ENCODE measurements at places on chromosomes 7 and 10.

DNA sequence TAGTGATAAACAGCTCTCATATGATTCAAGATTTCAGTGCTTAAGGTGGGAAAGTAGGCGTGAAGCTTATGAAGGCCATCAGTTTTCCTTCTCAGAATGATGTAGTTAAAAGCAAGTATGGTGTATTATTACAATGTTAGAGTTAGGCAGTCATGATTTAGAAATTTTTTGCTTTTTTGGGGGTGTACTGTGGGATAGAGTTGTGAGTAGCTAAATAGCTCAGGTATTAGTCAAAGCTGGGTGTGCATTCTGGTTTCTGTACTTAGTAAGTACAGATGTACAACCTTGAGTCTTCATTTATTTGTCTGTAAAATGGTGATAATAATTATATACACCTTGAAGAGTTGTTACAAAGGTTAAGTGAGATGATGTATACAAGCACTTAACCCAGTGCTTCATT lies 52.2 kb downstream of the R3HCC1L start:
- DNase-seq = no peak

DNA sequence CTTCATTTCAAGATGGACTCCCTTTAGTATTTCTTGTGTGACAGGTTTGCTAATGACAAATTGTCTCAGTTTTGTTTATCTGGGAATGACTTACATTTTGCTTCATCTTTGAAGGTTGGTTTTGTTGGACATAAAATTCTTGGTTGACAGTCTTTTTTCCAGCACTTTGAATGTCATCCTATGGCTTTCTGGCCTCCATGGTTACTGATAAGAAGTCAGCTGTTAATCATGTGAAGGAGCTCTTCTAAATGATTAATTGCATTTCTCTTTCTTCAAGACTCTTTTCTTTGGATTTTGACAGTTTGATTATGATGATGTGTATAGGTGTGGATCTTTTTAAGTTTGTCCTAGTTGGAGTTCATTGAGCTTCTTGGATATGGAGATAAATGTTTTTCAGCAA lies 26.9 kb upstream of the HHEX start:
- DNase-seq = no peak

DNA sequence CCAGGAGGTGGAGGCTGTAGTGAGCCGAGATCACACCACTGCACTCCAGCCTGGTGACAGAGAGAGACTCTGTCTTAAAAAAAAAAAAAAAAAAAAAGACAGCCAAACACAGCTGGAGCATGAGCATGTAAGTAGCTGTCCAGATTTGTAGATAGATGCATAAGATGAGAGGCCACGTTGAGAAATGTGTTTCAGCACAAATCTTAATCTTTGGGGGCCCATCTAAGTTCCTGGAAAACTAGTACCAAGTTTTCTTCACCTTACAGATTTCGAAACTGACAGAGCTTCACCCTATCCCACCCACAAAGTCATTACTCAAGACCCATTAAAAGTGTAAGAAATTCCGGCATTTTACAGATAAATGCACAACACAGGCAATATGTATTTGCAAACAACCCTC lies 208.2 kb downstream of the PARD3 start:
- no peak for DNase-seq

- DNase-seq = no peak
These were observed 10.0 kb upstream of the PRPS1L1 start for GRCh38 chr7:18037609-18038008.

- DNase-seq = peak; percentile 81
These were observed at the start of gene CCDC6 for GRCh38 chr10:59906417-59907202. TSS of gene CCDC6 (minus strand) at chr10:59906556. CDS start at chr10:59906424, 132 bp downstream.

DNA sequence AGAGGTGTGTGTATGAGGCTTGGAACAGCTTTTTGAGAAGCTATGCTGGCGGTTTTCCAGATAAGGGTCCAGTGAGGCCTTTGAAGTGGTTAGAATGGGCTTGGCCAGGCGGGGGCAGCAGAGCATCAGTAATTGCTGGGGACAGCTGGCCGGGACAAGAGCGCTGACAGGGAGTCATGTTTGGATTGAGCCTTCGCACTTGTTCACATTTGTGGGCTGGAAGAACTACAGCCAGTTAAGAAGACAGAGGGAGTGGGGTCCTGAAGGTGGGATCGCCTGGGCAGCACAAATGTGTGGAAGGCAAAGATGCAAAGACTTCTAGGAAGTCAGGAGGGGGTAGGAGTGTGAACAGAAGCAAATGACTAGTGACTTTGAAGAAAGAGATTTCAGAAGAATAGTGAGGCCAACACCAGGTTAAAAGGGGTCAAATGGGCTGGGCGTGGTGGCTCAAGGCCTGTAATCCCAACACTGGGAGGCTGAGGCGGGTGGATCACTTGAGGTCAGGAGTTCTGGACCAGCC lies 12.7 kb upstream of the SDHAF3 start:
- peak; percentile 35 for DNase-seq

DNA sequence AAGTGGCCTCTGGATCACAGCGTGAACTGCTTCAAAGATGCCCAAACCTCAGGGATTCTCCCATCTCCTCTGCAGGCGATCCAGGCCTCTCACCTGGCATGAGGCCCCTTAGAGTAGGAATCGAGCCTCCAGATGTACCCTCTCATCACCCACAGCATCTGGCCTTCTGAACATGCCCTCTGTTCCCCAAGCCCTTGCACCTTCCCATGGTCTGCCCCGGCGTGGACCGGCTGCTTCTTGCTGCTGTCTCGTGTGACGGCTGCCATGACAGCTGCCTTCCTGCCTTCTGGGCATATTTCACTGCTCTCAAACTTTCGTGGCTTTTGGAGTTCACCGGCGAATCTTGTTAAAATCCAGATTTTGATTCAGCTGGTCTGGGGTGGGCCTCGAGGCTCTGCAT lies 157.2 kb upstream of the NPS start:
- no peak for DNase-seq

GRCh38 chr7:45921381-45921698 lies 268 bp upstream of the IGFBP3 start:
- no peak for DNase-seq

- no peak for DNase-seq
These were observed 84.3 kb upstream of the CACNA2D1 start for GRCh38 chr7:82527851-82528250.

- DNase-seq = no peak
These were observed 51.9 kb downstream of the SEMA3A start for GRCh38 chr7:84142726-84143125.

GRCh38 chr7:81665236-81665635 lies 104.6 kb downstream of the HGF start:
- DNase-seq = no peak

- DNase-seq = no peak
These were observed 445 bp downstream of the SSBP1 start for GRCh38 chr7:141738592-141739013.

DNA sequence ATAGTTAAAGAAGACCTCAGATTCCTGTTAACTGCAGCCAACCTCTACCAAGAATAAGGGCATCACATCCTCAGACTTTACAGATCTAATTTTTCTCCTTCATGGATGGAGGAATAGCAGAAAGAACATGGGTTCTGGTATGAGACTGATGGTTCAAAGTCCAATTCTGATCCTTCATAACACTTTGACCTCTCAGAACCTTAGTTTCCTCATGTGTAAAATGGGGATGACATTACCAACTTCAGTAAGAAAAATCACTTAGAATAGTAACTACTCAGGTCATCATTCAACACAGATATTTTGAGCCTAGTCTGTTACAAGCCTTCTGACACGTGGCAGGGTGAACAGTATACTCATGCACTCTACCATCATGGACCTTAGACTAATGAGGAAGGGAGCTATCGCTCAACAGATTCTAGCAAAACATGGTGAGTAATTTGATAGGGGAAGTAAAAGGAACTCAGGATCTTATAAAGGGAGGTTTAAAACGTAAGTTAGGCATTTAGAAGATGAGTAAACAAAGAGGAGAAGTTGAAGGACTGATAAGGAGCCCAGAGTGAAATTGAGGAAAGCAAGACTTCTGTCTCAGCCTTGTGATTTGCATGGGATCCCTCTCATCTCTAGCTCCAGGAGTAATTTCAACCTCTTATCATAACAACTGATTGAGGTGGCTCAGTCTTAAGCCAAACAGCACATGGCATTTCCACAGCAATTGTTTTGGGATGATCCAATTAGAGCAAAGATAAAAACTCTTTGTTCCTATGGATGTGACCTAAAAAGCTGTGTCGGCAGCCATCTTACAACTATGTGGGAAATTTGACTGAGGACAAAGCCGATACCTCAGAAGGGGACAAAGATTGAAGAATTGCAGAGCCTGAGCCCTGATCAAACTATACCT lies 69.2 kb upstream of the TCF7L2 start:
- DNase-seq = no peak

DNA sequence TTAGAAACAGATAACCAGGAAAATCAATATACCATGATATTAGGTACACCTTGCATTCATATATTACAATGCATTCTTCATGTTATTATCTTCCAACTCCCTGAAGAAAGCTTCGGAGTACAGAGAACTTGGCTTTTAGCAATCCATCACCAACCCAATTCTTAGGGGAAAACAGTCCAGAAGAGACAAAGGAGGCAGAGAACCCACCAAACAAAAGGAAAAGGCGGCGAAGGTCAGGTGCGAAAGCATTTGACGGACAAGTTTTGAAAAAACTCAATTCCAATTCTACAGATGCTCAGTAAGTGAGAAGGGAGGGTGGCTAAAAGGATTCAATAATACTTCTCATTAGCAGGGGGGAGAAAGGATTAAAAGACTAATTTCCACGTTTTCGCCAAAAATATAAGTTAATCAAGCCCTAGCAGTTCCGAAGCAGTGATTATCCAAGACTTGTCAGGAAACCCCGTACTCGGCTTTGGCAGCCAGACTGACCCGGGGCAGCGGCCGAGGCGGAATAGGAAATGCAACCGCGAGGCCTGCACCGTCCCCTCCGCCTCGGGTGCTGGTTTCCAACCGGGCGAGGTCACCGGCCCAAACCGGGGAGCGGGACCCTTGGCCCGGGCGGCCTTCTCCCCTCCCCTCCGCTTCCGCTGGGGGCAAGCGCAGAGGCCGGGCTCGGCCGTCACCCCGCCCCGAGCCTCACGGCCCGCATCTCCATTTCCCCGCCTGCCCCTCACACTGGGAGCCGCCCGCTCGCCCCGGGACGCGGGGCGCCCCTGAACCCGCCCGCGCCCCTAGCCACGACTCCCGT lies 747 bp downstream of the GDI2 start:
- DNase-seq = peak; percentile 20

- DNase-seq = no peak
These were observed 54.7 kb upstream of the AFAP1L2 start for GRCh38 chr10:114458955-114459354.

- DNase-seq = no peak
These were observed 1506.2 kb upstream of the LRRTM3 start for GRCh38 chr10:65419629-65420028.

DNA sequence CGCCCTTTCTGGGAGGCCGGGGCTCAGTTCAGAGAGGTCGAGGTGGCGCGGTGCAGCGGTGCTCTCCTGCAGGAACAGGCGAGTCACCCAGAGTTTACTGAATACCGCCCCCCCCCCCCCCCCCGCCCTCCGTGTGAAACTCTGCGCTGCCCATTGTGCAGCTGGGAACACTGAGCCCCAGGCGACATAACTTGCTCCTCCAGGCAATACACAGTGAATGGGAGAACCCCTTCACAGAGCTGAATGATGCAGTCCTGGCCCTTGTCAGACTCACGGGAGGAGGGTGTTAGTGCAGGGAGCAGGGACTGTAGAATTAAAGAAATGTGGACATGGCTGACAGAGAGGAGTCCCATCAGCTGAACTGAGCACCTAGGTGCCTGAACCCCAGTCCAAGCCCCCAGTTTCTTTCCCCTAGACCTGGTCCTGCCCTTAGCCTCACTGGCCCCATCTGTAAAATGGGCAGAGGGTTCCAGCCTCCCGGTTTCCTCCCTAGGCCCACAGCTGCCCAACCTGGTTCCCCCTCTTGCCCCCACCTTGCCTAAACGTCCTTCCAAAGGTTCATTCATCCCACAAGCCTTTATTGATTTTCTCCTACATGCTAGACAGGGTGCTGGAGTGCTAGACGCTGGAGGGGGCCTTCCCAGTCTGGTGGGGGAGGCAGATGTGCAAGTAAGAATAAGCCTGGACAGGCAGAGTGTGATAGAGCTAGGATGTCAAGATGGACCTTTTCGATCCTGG lies 869 bp upstream of the LOXL4 start:
- no peak for DNase-seq

GRCh38 chr10:129766611-129767550 lies 197.2 kb downstream of the EBF3 start:
- no peak for DNase-seq

DNA sequence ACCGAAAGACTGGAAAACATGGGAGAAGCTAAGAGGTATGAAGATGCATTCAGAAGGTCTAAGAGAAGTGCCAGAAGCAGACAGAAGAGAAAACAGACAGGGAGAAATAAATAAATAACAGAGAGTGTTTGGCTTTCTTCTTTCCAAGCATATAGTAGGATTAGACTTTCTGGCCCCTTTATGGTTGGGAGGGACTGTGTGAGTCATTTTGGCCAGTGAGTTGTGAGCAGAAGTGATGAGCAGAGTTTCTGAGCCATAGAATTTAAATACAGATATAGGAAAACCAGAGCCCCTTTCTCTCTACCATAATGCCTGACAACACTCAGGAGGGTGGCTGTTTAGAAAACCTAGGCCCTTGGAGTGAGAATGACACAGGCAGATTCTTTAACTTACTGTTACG lies 171.0 kb downstream of the PPP1R17 start:
- DNase-seq = no peak

DNA sequence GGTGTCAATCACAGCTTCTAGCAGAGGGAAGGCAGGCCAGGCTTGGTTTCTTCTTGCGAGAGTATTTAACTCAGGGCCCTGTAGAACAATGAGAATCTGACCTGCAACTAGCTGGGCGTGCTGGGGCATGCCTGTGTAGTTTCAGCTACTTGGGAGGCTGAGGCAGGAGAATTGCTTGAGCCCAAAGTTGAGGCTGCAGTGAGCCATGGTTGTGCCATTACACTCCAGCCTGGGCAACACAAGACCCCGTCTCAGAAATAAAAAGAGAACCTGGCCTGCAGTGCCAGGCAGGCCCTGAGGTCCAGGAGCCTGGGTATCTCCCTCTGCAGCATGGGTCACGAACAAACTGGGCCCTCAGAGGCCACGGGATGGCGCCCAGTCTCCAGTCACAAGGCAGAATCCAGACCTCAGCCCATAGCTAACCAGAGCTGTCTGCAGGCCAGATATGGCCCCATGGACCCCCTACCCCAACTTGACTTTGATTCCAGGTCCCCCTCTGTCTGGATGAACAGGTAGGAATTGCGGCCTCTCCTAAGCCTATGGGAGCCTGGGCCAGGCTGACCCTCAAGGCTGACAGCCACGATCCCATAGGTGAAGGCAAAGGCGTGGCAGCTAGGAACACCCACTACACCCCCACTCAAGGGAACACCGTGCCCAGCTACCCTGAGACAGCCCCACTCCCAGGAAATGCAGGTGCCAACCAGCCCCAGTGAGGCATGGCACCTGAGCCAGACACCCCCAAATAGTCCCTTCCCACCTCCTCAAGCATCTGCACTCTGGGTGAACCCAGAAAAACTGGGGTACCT lies 102.7 kb upstream of the TNRC18 start:
- DNase-seq = no peak

GRCh38 chr7:114977277-114977676 lies 55.4 kb downstream of the MDFIC start:
- DNase-seq = no peak

- DNase-seq = no peak
These were observed 18.7 kb upstream of the ITGA8 start for GRCh38 chr10:15738270-15738925.
